ENCODE measurements at places on chromosomes 16 and 17. TPM values are rescaled to one million over a fixed set of nuclear protein-coding genes. Genes with fewer than 3 reads are reported as not detected.

TTYH2 gene
- total RNA-seq, result 46.7 TPM

PRR35 gene
- not detected for total RNA-seq

UTP4 gene
- total RNA-seq, result 40.1 TPM

METRNL gene
- total RNA-seq, result 131 TPM

CHMP6 gene
- 26.8 TPM for total RNA-seq

PABPN1L gene
- total RNA-seq, result not detected

PTX4 gene
- total RNA-seq, result not detected

ACAP1 gene
- total RNA-seq, result 38.3 TPM

TBC1D3I gene
- 0.36 TPM for total RNA-seq

NPIPB6 gene
- 8.5 TPM for total RNA-seq

TNRC6A gene
- total RNA-seq, result 91.9 TPM

FKBP10 gene
- 73.3 TPM for total RNA-seq

GRCh38 chr16:66703406-66704215 is 7.1 kb upstream of the CMTM4 start:
- no peak for DNase-seq

DNA sequence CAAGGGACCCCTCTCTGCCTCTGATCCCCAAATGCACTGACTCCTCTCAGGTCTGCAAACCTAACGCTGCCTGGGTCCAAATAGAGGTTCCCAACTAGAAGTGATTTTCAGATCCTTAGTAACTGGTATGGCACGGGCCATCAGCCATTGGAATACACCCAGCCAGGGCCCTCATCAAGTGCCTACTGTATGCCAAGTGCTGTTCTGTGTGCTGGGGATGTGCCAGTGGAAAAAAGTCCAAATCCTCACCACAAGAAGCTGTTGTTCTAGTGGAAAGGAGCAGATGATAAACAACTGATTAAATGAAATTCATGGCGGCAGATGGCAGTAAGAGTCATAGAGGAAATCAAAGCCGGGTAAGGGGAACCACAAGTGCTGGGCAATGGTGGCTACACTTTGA is 57.2 kb upstream of the MED9 start:
- peak; percentile 56 for DNase-seq

DNA sequence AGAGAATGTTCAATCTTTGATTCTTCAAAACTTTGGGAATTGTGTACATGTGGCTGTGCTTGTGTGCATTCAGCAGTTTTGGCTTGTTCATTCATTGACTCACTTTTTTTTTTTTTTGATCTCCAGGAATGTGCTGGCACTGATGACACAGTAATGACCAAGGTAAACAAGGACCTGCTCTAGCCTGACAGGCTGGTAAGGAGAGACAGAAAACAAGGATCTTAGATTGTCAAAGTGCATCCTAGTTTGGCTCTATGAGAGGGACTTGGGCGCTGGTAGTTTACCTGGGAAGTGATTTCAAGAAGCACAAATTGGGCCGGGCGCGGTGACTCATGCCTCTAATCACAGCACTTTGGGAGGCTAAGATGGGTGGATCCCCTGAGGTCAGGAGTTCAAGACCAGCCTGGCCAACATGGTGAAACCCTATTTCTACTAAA is 233.1 kb upstream of the WSCD1 start:
- DNase-seq, result no peak

DNA sequence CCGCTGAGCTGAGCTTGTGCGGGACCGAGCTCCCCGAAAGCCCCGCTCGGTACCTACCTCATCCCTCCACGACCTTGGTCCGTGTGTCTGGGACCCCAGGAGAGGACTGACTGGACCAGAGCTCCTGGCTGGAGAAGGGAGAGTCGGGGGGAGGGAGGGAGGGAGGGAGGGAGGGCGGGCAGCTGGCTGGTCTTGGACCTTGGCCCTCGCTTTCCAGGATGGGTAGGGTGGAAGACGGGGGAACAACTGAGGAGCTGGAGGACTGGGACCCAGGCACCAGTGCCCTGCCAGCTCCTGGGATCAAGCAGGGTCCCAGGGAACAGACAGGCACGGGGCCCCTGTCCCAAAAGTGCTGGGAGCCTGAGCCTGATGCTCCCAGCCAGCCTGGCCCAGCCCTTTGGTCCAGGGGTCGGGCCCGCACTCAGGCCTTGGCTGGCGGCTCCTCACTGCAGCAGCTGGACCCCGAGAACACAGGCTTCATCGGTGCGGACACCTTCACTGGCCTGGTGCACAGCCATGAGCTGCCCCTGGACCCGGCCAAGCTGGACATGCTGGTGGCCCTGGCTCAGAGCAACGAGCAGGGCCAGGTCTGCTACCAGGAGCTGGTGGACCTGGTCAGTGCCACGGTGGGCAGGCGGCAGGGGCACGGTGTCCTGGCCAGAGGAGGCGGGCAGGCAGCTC is 553 bp downstream of the RHBDL1 start:
- DNase-seq, result no peak

GRCh38 chr17:82295472-82295814 is 21.9 kb upstream of the CSNK1D start:
- DNase-seq, result no peak

- DNase-seq, result no peak
These were observed 51.6 kb upstream of the DYNLRB2 start for GRCh38 chr16:80489173-80489572.

GRCh38 chr17:68249354-68249765 is 1.5 kb downstream of the AMZ2 start:
- no peak for DNase-seq

DNA sequence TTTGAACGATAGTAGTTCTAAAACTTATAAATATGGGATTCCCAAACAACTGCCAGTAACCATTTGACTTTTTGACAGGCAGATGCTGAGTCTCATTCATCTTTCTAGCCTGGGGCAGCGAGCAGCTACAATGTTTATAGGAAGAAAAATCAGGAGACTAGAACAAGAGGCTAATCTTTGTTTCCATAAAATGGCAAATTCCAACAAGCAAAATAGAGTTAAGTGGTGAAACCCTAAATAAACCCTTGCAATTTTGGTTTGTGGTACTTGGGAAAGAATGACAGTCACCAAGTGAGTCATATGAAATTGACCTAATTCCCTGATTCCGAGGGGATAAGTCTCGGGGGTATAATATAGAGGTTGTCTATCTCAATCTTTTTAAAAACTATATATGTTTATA is 27.3 kb upstream of the HS3ST2 start:
- DNase-seq, result no peak

- no peak for DNase-seq
These were observed 58.0 kb upstream of the FAM20A start for GRCh38 chr17:68658999-68659780.

DNA sequence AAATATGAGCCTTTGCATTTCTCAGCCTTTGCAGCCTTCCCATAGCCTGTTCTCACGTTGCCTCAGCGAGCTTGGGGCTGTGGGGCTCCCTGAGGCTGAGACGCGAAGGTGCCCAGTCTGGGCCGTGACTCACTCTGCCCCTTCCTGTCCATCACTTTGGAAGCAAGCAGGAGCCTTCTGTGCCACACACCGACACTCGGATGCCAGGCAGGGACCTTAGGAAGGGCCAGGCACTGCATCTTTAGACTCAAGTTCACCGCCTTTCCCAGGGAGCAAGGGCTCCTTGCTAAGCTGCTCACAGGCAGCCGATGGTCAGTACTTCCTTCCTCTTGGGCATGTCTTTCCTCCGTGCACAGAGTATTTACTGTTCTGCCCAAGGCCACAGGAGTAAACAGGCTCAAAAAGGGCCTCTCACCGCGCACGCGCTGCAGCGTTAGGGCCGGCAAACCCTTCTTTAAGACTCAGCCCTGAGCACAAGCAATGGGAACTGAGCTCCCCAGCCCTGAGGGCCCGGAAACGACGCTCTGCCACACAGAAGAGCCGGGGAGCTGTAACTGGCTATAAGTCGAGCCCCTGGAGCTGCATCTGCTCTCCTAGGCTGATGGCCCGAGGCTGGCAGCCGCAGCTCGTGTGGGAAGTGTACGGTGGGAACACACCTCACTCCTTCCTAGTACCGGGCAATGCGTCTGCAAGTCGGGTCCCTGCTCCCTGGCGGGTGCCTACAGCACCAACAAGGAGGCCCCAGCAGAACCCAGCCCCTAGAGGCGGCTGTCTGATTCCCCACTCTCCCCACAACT is 7.2 kb downstream of the TIMM22 start:
- no peak for DNase-seq

- DNase-seq, result no peak
These were observed 73.4 kb downstream of the MRM3 start for GRCh38 chr17:855569-855968.

GRCh38 chr17:48625495-48626244 is 488 bp downstream of the HOXB9 start:
- no peak for DNase-seq

DNA sequence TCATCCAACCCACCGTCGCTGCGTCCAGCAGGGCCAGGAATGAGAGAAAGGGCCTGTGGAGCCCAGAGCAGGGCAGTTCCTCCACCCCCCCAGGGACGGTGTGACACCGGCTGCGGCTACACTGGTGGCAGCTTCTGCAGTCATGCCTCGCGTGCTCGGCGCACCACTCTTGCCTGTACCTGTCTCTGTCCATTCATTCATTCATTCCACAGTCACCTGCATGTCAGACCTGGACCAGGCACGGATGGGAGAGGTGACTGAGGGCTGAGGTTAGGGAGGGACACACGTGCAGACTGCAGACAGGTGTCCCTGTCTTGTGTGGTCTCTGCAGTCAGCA is 27.3 kb downstream of the ENDOV start:
- no peak for DNase-seq

DNA sequence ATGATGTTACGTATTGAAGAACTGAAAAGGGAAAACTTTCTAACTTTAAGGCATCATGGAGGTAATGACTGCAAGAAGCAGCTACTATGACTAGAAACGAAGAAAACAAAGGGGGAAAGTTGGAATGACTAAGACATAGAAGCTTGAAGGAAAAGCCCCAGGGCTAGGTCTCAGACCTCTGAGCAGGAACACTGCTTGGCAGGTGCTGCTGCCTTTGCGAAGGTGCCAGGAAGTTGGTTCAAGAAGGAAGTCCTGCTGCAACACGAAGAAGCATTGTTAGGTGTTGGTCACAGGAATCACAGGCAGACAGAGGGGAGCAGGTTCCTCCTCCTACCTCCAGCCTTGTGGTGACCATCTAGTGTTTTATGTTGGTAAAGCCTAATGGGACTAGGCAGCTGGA is 48.1 kb upstream of the HS3ST4 start:
- DNase-seq, result no peak

DNA sequence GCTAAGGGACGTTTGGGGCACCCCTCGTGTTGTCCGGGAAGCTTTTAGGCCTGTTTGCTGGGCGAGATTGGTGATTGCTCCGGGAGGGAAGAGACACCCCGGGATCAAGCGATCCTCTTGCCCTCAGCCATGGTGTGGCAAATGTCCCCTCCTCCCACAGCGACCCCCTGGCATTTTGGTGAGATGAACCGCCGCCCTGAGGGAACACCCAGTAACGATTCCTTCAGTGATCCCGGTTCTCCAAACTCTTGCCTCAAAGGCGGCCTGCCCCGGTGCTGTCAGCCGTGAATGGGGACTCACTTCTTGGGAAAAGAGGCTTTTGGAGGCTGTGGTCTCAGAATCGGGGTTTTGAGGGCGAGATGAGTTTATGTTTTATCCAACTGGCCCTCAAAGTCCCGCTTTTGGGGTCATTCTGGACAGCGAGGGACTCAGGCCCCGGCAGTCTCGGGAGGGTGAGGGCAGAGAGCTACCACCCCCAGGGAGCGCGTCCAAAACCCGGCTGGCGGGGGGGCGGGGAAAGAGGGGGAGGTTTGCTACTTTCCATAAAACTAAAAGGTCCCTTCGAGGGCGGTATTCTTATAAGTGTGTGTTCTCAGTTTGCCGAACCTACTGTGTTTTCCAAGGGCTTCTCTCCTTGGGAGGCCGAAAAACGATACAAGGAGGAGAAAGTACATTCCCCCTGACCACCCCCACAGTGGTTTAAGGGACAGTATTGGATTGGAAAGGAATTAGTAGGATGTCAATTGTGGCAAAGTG is 232.7 kb downstream of the MRTFB start:
- no peak for DNase-seq

GRCh38 chr17:38673707-38674013 is 1.1 kb downstream of the EPOP start:
- DNase-seq, result no peak

DNA sequence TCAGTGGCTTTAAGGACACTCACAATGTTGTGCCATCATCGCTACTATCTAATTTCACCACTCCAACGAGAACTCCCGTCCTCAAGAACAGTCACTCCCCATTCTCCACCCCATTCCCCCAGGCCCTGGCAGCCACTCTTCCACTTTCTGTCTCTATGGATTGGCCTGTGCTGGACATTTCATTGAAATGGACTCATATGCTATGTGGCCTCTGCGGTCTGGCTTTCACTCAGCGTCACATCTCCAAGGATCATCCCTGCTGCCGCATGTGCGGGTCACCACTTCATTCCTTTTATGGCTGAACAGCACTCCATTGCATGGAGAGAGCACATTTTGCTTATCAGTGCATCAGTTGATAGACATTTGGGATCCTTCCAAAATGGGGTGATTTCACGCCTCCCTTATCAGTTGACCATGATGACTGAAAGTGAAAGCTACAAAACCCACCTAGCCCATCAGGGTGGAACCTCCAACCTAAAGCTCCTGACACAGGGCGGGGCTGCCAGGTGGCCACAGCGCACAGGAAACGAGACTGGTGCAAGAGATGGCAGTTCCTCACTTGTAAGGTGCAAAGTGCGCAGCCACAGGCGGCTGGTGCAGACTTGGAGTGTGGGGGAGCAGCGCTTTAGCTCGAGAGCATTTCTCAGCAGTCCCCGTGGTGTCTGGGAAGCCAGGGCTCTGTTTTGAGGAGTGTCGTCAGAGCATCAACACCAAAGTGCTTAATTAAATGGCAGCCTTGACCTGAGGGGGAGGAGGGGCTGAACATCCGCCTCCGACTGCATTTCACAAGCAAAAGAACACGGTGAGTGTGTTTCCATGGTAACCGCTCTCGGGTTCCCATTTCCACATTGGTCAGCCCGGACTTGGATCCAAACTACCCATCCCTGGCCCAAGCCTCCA is 23.8 kb downstream of the COTL1 start:
- DNase-seq, result no peak

- peak; percentile 69 for DNase-seq
These were observed 140.5 kb downstream of the SEC14L1 start for GRCh38 chr17:77281122-77281903.

DNA sequence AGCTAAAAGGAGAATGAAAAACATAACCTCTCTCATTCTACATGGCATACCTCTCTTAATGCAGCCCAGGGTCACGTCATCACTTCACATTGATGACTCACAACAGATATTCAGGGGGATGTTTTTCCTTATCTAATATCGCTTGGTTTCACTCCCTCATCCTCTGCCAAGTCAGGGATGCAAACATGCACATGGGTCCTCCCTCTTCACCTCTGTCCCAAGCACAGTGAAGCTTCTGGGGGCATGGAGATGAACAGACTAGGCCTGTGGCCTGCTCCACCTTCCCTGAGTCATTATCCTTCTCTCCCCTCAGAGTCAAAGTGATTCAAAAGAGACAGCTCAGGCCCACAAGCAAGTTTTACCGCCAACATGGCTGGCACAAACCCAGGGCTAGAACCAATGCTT is 2.3 kb upstream of the MT2A start:
- DNase-seq, result no peak

All from sciatic nerve (tissue), 2 donors.